T-helper 17 cell (primary cell): ENCODE measurements at places on chromosomes 16 and 17. TPM values are rescaled to one million over a fixed set of nuclear protein-coding genes. Genes with fewer than 3 reads are reported as not detected.

RHBDL3 gene
- 0.10 TPM for total RNA-seq

- H3K27ac ChIP-seq: peak overlapping the region; percentile 47
- peaks cover 38% of the 10 kb centered on the region for H3K4me1 ChIP-seq
- no peaks in the 10 kb centered on the region for H3K27me3 ChIP-seq
- no peaks in the 10 kb centered on the region for H3K36me3 ChIP-seq
- DNase-seq: no peak
Observed at GRCh38 chr17:57550668-57551315, 194.3 kb downstream of the CCDC182 start.

DNA sequence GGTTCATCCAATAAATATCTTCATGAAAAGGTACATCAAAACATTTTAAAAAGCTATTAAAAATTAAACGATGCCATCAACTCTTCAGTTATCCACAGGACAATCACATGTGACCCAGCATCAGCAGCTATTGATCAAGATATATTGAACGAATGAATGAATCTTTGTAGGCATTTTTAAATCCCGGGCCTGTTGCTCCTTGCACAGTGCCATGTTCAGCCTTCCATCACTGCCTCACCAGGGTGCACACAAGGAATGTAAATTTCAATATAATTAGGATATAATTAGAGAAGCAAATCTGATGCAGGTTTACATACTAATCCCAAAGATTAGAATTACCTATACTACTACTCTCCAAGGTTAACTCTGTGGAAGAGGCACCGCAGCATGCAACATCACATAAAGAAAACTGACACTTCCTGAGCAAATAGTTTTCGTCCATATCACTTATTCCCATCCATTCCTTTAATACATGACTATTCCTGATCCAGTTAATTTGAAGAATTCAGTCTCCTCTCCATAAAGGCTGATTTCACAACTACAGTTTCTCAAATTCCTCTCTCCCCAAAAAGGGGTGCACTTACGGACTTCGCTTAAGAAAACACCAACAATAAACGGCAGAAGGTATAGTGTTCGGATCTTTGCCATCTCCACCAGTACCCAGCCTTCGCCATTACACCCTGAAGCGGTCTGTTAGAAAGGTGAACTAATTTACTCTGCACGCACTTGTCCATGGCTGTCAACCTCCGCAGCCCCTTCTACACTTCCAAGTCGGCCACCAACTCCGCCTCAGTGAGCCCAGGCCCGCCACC, 938 bp downstream of the NCOR1 start:
- H3K36me3 ChIP-seq: no peaks in the 10 kb centered on the region
- H3K4me3 ChIP-seq: peak overlapping the region; percentile 94
- peaks cover 32% of the 10 kb centered on the region for H3K4me1 ChIP-seq
- peak overlapping the region; percentile 80 for H3K27ac ChIP-seq

- DNase-seq: no peak
- no peak overlapping the region for H3K4me3 ChIP-seq
Observed at GRCh38 chr16:53142823-53143568, 88.2 kb downstream of the CHD9 start.

DNA sequence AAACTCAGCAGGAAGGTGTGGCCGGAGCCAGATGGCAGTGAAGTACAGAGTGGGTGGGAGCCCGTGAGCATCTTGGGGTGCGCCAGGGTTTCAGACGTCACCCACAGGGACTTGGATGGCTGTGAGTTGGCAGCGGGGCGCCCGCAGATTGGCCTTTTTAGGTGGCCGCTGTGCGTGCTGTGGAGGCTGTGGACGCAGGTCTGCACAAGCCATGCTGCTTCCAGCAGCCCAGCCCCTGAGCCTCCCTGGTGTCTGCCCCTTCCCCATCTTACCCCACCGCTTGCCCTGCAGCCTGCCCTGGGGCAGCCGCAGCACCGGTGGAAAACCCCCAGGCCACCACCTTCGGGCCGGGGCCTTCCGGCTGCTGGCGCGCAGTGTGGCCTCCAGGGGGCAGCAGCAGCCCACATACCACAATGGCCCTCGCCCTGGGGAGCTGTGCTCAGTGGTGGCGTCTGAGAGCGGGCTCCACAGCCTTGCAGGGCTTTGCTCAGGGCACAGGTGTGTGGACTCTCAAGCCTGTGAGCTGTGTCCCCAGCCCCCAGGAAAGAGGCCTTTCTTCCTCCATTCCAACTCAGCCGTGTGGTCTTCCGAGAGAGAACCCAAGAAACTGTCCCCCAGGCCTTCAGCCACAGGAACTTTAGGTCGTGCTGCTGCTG, 11.8 kb downstream of the ENDOV start:
- DNase-seq: peak; percentile 84
- no peaks in the 10 kb centered on the region for H3K36me3 ChIP-seq
- H3K4me3 ChIP-seq: no peak overlapping the region

- H3K4me1 ChIP-seq: peaks cover 12% of the 10 kb centered on the region
- H3K4me3 ChIP-seq: no peak overlapping the region
- H3K36me3 ChIP-seq: no peaks in the 10 kb centered on the region
- no peak for DNase-seq
- no peak overlapping the region for H3K27ac ChIP-seq
Observed at GRCh38 chr16:67868290-67868689, 4.6 kb upstream of the EDC4 start.

CCL1 gene
- not detected for total RNA-seq

DNA sequence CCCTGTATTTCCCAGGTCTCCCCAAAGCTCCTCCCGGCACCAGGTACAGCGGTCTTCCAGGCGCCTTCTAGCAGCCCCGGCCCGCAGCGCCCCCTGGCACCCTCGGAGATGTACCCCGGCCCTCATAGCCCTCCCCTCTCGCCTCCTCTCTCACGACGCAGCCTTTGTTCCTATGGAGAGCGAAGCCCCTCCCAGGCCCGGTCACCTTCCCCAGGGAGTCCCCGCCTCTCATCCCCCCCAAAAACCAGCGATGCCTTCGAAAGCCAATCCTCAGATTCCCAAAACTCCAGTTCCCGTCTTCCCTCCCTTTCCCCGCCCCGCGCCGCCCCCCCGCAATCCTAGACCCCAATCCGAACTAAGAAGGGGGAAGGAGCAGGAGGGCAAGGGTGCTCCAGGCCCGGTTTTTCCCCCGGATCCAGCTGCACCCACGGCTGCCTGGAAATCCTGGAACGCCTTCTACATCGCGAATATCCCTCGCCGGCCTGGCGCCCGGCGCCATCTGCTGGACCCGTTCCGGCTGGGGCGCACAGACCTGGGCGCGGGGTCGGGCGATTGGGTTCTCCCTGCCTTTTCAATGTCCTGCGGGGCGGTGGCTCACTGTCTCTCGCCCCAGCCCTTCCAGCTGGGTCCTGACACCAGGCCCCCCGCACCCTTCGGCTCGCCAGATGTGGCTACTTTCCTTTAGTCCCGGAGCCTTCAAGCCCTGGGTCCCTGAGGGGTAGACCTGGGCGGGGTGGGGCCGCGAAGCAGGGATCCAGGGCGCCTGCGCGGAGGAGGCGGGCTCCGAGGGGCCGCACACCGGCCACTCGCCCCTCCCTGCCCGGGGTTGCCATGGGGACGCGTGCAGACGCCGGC, at the start of gene DNAH2:
Gene DNAH2 (plus strand): TSS at position 844 of the 855 bp plus-strand sequence. CDS start 1,991 bp downstream, outside the sequence.
- no peak for DNase-seq
- no peak within 1 kb of the TSS for H3K27ac ChIP-seq
- peaks cover 29% of the 10 kb centered on the region for H3K4me1 ChIP-seq
- peak within 1 kb of the TSS; percentile 82 for H3K4me3 ChIP-seq

DNA sequence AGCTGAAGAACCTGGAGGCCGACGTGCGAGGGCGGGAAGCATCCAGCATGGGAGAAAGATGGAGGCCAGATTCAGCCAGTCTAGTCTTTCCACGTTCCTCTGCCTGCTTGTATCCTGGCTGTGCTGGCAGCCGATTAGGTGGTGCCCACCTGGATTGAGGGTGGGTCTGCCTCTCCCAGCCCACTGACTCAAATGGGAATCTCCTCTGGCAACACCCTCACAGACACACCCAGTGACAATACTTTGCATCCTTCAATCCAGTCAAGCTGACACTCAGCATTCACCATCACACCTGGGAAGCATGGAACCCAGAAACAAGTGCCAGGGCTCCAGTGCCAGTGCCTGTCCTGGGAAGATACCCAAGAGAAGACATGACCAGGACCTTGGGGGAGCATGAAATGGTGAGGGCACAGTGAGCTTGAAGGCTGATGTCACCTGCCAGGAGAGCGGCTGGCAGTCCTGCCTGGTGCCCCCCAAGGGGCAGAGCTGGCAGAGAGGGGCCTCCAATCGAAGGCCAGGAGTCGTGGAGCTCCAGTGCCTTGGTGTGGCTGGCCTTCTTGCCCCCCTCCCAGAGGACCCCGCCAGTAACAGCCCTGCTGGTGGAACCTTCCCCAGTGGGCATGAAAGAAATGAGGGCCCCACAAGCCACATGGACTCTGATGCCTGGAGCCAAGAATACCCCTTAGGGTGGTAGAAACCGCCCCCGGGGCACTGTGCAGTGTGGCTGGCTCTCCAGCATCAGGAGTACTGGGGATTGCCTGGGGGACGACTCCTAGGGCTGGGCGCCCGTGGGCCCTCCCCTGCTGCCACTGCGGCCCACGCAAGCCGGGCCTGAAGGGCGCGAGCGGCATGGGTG, 643 bp upstream of the NPB start:
- H3K4me3 ChIP-seq: peak overlapping the region; percentile 64
- peaks cover 19% of the 10 kb centered on the region for H3K27me3 ChIP-seq
- H3K4me1 ChIP-seq: peaks cover 4% of the 10 kb centered on the region
- H3K36me3 ChIP-seq: peaks cover 3% of the 10 kb centered on the region
- no peak overlapping the region for H3K27ac ChIP-seq

DNA sequence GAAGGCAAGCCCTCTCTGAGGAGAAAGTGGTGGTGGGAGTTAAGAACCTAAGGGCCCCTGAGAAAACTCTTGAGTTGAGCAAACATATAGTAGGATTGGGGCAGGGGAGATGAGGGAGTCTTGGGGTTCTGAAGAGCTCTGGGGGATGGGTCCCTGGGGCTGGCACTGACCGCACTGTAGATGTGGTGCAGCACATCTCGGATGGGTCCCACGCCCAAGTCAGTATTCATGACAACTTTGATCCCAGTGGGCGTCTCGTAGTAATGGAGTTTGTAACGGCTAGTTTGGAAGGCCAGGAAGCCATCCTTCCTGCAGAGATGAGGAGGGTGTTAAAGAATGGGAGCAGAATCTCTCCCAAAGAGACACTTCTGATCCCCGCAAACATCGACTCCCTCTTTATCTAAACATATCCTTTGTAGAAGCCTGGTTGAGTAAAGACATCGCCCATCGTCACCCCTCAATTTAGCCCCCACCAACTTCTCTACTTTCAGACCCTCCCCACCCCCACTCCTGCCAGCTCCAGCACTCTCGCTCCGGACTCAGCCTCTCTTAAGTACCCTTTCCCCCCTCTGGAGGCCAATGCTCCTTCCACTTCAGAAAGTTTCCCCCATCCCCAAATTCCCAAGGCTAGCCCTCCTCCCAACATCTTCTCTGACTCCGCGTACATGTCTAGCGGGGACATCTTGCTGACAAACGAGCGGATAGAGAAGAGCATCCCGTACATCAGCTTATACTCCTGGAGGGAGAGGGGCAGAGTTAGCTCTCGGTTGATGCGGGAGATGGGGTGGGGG, 710 bp downstream of the TRAPPC1 start:
- H3K36me3 ChIP-seq: peaks cover 6% of the 10 kb centered on the region
- H3K4me1 ChIP-seq: peaks cover 43% of the 10 kb centered on the region
- H3K27me3 ChIP-seq: no peaks in the 10 kb centered on the region
- peak overlapping the region; percentile 100 for H3K4me3 ChIP-seq

WNT9B gene
- total RNA-seq: not detected

TSNAXIP1 gene
- 0.63 TPM for total RNA-seq

C17orf113 gene
- total RNA-seq: 0.85 TPM

- no peaks in the 10 kb centered on the region for H3K4me1 ChIP-seq
- peaks cover 5% of the 10 kb centered on the region for H3K27me3 ChIP-seq
- no peak for DNase-seq
- H3K36me3 ChIP-seq: no peaks in the 10 kb centered on the region
- H3K27ac ChIP-seq: no peak overlapping the region
- no peak overlapping the region for H3K4me3 ChIP-seq
Observed at GRCh38 chr17:78449983-78450595, 71.6 kb downstream of the PGS1 start.

GRCh38 chr16:85605912-85606841, 6.9 kb upstream of the GSE1 start:
- H3K4me1 ChIP-seq: peaks cover 12% of the 10 kb centered on the region
- H3K27ac ChIP-seq: no peak overlapping the region
- no peak for DNase-seq

GRCh38 chr17:37168731-37169353, 206.9 kb upstream of the C17orf78 start:
- no peaks in the 10 kb centered on the region for H3K4me1 ChIP-seq
- no peaks in the 10 kb centered on the region for H3K27me3 ChIP-seq
- H3K27ac ChIP-seq: no peak overlapping the region
- H3K36me3 ChIP-seq: no peaks in the 10 kb centered on the region
- H3K4me3 ChIP-seq: no peak overlapping the region

ABI3 gene
- 6.5 TPM for total RNA-seq

DNA sequence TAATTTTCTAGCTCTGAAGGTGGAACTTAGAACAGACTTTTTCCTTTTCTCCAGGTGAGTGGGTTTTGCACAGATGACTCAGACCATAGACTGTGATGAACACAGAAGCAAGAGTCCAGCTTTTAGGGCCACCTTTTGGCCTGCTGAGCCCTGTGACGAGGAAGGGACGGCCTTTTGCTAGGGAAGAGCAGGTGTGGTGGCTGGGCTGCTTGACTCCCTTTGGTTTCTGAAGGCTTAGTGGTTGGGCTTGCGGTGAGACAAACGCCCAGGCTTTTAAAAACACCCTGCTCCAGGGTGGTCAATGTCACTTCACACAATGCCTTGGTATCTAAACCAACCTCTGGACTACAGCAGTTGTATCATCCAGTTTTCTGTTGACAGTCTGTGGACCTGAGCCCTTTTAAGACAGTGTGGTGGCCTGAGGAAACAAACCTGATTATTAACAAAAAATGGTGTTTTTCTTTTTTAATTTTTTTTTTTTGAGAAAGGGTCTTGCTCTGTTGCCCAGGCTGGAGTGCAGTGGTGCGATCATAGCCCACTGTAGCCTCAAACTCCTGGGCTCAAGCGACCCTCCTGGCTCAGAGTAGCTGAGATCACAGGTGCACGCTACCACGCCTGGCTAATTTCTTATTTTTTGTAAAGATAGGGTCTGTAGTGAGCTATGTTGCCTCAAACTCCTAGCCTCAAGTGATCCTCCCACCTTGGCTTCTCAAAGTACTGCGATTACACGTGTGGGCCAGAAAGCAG, 134.0 kb downstream of the SNX29 start:
- no peak for DNase-seq
- no peak overlapping the region for H3K4me3 ChIP-seq
- H3K27me3 ChIP-seq: no peaks in the 10 kb centered on the region
- H3K27ac ChIP-seq: no peak overlapping the region
- H3K36me3 ChIP-seq: no peaks in the 10 kb centered on the region
